ENCODE measurements at places on chromosomes 5 and 9.

DNA sequence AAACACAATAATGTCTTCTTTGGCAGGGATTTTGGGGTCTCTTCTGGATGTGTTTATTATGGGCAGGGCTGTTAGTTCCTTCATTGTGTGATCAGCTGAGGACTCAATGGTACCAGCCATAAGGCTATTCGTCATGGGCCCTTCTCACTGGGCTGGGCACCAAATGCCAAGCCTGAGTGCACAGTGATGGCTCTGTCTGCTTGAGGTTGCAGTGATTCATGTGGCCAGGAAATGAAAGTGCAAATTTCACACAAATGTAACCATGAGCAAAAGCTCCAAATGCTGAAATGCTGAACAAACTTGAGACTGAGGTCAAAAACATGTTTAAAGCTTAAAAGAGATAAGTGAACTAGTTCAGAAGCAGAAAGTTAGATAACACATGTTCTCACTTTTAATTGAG lies 191.0 kb downstream of the TARS1 start:
- no peak for DNase-seq

DNA sequence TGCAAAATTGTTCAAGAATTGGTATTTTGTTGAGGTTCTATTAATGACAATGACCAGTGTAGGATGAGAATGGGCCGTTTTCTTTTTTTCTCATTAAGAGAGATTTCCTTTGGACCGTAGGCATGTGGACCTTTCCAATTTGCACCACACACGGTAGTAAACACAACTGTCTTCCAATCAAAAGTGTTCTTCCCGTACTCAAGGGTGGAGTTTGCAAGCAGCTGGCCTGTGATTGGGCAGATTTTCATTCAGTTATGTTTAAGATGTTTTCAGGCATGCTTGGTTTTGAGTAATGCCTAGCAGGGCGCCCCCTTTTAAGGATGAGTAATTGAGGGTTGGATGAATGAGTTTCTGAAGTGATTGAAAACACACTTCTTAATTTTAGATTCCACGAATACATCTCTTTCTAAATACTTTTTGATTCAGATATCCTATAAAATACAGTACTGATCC lies 2.5 kb downstream of the KDM3B start:
- DNase-seq = peak; percentile 44

GRCh38 chr5:156835905-156836304 lies 14.2 kb upstream of the PPP1R2B start:
- no peak for DNase-seq

DNA sequence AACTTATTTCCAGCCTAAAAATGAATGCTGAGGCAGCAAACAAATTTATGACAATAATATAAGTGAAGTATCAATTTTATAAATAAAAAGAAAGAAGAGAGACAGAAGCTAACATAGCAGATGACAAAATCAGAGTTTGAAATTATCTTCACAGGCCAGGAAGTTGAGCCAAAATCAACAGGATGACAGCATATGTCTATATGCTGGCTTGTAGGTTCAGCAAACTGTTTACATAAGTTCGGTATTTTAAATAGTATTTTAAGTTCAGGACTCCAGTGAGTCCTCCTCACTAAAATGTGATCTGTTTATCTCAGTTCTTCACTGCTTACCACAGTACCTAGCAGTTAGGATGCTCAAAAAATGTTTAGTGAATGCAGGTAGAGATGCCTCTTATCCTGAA lies 359.6 kb upstream of the SMC2 start:
- DNase-seq = no peak

- no peak for DNase-seq
These were observed 631.8 kb downstream of the BNC2 start for GRCh38 chr9:16238623-16239138.

DNA sequence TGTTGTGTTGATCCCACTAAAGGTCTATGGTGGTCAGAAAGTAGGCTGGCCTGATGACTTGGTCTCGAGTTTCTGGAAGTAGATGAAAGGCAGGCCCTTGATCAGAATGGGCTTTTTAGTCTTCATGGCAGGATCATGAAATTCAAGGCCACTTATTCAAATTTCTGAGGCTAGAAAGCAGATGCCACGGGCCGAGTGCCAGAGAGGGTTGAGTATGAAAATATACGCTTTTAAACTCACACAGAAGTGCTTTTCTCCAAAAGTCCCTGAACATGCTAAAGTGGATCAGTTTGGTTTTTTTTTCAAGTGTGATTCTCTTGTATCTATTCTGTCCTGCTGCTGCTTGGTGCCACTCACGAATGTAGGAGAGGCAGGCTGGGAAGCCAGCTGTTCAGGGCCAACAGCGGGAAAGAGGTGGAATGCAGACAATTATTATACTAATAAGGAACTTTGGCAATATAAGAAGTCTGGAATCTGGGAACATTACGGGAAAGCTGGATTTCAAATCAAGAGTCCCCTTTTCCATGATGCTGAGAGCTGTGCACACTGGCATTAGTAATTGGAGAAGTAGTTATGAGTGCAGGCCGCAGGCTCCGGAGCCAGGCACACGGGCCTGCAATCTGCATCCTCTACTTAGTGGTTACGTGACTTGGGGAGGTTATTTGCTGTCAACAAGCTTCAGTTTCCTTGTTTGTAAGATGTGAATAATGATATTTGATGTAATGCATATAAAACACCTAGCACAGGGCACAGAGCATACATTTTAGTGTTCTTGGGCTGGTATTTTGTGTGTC lies 95.8 kb downstream of the LMNB1 start:
- DNase-seq = no peak

DNA sequence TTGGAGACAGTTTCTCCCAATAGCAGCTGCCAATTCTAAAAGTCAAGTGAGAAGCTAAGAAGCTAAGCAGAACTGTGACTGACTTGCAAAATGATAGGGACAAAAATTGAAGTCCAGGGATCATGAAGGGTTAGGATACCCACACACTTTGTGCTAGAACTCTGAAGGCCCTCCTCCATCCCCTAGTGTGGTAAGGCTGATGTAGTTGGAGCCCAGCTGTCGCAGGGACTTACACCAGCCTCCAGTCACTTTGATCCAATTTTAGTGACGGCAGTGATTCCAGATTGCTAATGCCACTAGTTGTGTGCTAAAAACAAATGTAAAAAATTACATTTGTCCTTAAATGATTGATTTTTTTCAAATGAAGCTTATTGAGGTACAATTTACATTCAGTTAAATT lies 742.7 kb upstream of the ZNF608 start:
- DNase-seq = no peak

DNA sequence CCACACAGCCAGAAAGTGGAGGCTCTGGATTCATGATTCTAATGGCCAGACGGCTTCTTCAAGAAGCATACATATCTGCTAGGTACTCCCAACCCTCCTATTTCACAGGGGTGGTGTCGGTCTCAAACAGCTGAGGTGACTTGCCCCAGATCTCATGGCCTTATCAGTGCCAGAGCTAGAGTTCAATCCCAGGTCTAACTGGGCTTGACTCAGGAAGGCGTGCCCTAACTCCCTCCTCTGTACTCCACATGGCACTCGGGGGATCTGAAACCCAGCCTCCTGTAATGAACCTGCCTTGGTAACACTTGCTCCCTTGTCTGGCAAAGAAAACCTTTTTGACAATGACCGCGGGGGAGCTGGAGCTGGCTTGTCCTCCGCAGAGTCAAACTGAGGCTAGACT lies 2.1 kb downstream of the QRFP start:
- no peak for DNase-seq

- no peak for DNase-seq
These were observed 160.9 kb downstream of the LPAR1 start for GRCh38 chr9:110877374-110877773.

DNA sequence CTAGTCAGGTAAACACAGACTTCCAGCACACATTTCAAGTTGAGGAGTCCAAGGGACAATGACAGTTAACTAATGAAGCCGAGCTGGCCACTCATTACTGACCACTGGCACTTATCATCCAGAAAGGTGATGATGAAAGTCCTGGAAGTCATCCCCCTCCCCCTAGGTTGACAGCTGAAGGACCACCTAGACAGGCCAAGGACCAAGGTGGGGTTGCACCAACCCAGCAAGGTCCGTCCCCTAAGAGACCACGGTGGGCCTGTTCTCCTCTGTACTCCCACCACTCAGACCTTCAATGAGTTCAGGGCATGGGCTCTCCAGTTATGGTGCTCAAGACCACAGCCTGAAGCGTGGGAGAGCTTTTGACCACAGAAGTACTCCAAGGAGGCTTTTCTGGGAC lies 13.2 kb downstream of the P4HA2 start:
- DNase-seq = no peak

DNA sequence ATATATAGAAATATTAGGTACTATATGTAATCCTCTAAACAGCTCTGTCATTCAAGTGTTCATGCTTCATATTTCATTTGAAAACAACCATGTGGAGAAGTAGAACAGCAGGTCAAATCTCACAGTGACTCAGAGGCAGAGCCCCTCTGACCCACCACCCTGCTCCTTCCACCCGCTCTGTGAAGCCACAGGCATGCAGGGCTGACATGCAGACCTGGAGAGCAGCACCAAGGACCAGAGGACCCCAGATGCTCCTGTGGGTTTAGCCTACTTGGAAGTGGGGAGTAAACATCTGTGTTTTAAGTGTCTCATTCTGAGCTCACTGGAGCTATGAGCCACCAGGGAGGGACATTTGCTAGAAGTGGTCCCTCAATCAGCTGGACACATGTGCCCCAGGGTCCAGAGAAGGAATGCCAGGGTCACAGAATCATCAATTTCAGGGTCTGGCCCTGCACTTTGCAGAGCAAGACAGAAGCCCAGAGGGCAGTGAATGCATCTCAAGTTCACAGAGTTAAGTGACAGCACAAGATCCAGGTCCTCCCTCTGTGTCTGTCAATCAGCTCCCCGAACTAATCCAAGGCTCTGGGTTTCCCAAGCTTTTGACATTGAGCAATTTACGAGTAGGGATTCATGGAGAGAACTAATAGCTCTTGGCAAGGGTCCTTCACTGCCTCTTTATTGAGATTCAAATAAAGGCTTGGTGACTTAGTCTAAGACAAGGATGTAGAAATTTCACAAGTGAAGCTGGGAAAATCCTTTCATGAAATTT lies 441.1 kb downstream of the SEMA5A start:
- DNase-seq = no peak

DNA sequence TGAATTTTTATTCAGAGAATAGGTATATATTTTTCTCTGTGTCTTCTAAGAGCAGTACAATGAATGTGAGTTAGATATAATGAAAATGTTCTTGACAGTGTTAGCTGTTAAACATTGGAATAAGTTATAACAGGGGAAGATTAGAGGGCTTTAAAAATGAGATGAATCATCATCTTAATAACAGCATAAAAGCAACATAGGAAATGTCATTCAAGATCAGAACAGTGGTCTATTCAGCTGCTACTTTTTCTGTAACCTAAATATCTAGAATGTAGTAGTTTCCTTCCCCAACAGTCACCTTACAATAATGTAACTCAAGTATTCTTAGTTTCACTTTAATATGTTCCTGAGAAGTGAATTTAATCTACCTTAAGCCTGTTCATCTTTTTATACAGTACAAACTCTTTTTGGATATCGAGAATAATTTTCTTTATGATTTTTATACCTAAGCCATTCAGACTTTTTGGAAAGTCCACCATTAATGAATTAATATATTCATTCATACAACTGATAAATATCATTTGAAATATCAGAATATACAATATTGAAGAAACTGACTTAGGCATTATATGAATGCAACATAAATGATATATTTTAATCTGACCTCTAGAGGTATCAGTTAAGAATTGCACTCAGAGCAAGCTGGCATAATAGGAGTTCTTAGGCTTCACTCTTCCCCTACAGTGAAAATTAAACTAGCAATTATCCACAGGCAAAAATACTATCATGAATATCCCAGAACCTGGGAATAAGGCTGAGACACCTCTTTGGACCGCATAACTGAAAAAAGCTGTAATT lies 66.1 kb upstream of the EDIL3 start:
- DNase-seq = no peak

- peak; percentile 18 for DNase-seq
These were observed 78.8 kb downstream of the GIN1 start for GRCh38 chr5:103041071-103041676.

- no peak for DNase-seq
These were observed 102.2 kb upstream of the CLINT1 start for GRCh38 chr5:157961176-157961575.

GRCh38 chr9:79007701-79008483 lies 563.9 kb upstream of the TLE4 start:
- no peak for DNase-seq

GRCh38 chr9:20640331-20641187 lies 18.3 kb upstream of the MLLT3 start:
- no peak for DNase-seq

GRCh38 chr5:115584501-115584900 lies 17.8 kb downstream of the TICAM2 start:
- DNase-seq = no peak

GRCh38 chr5:133878236-133878555 lies 90.2 kb downstream of the C5orf15 start:
- no peak for DNase-seq

GRCh38 chr5:39200081-39200480 lies 19.3 kb downstream of the FYB1 start:
- no peak for DNase-seq

DNA sequence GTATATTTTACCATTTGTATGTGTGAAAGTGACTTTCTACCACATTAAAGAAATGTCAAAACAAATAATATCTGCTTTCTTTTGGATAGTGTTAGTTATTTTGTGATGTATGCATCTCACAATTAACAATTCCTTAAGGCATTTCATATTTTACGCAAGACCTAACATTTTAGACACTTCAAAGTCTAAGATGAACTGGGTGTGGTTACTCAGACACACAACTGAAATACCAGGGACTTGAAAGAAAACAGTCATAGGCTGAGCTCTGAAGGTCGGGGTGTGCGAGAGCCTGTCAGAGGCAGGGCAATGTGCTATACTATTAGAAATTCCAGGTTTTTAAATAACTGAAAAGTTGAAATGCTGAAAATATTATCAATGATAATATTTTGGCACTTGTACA lies 44.5 kb upstream of the ZNF622 start:
- DNase-seq = no peak

DNA sequence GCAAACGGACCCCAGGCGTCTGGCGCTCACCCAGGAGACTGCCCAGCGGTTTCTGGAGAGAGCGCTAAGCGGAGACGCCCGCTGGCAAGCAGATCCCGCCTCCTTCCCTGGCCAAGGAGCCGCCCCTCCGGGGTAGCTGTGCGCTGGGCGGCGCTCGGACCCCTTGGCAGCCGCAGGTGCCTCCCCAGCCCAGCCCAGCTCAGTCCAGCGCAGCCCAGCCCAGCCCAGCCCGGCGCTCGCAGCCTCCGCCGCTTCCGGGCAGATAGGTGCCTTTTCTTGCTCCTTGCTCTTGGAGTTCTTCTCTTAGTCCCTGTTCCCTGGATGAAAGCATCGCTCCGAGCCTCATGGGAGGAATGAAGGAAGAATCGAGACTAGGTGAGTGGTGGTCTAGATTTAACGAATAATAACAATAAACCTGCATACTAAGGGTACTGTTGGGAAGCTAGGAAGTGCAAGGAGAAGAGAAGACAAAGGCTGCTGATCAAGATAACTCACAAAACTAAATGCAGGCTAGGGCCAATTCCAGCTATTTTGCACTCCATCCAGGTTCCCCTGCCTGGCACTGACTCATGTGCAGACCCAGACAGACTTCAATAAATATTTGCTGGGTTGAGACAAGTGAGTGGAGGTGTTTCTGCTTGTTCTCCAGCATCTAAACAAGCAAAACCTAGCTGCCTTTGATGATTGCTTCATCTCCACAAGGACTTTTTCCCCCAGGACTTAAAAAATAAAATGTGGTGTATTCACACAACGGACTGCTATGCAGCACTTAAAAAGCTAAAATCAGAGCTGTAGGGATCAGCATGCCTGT lies at the start of gene STK32A:
Gene STK32A, plus strand, starts transcription at position 202 of the 811 bp plus-strand sequence. CDS start 4,609 bp downstream, outside the sequence.
- DNase-seq = no peak
